ENCODE measurements at places on chromosomes 6 and 20.

GRCh38 chr20:62066339-62066982 lies 780 bp upstream of the TAF4 start:
- peak; percentile 77 for DNase-seq

DNA sequence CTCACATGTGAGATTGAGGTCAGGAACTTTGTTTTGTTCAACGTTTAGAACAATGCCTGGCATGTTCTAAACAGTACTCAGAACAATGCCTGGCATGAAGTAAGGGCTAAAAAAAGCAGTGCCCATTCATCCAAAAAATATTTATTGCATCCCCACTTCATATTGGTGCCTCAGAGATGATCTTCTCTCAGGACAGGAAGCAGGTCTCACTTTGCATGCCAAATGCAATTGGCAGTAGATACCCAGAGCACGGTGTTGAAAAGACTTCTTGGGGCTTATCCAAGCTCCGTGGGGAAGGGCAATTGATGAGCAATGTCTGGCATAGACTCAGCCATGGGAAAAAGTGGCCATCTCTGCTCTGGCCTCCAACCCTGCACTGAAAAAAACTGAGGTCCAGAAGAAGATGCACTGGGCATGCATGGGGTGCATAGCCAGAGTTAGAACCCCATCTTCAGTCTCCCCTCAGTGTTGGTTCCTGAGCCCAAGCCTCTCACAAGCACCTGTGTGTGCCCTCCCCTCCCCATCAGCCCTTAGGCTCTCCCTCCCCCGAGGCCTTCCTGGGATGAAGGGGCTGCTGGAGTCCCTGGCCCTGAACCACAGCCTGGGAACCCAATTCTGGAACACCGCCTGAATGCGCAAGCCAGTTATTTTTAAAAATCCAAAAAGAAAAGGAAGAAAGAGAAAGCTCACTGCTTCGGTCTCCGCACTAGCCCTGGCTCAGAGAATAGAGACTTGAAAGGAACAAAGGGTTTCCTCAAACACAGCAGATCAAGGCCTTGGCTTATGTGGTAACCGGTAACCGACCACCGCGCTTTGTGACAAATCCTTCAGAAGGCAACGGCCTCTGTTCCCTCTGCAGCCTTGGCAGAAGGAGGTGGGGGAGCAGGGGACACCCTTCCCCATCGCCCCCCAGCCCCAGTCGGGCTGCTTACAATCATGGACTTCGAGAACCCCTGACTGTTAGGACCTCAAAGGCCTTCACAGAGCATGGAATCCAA lies 78.5 kb upstream of the SIRPA start:
- peak; percentile 37 for DNase-seq

DNA sequence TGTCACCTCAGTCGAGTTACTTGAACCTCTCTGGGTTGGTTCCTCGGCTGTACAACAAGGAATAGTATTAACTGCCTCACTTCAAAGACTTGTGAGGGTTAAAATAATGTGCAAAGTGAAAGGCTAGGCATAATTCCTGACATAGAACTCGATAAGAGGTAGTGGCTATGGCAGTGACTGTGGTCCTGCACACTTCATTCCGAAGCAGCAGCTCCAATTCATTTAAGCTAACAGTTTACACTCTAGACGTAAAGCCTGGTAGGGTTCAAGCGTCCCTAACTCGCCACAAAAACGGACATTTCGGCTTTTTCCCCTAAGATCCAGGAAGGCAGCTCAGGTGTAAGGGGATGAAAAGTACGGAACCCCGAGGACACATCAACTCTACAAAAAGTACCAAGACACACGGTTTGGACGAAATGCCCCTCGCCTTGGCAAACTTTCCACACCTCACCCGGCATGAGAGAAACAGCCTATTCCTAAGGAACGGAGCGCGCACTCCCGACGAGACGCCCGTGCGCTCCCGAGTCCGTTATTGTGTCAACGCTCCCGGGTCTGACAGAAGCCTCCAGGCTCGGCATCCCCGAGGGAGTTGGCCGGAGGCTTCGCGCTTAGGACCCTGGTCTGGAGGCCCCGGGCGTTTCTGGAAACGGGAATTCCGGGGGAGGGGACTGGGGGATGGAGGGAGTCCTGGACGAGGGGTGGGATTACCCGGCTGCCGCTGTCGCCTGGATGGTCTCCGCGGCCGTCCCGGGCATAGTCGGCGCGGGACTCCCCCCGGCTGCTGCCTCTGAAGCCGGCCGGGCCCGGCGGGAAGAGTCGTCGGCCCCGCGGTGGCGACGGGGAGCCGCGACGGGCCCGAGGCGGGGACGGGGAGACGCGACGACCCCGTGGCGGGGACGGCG lies 937 bp downstream of the ZNF318 start:
- peak; percentile 70 for DNase-seq

- DNase-seq, result no peak
Observed at GRCh38 chr20:2610941-2611720, 41.3 kb upstream of the NOP56 start.

DNA sequence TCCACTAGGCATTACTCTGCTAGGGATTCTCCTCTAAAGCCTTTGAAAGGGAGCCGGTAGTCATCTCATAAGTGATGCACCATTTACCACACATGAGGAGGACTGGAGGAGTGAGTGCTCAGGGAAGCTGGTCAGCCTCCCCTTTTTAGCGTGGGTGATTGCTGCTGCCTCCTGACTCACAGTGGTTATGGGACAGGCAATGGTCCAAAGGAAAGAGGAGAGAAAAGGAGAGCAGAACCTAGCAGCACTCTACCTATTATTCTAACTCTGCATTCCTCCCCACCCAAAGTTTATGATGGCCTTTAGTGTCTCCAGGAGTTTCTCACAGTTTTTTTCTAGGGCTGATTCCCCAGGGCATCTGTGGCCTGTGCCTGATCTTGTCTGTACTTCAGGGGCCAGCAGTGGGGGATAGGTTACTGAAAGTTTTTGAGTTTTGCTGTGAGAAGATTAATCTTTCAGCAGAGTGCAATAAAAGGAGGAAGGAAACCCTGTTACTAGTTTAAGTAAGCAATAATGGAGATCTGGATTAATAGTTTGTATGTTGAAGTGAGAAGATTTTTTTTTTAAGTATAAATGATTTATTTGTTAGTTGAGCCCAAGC lies 36.4 kb upstream of the GCLC start:
- no peak for DNase-seq

GRCh38 chr6:159943101-159943632 lies 25.7 kb upstream of the IGF2R start:
- DNase-seq, result no peak

DNA sequence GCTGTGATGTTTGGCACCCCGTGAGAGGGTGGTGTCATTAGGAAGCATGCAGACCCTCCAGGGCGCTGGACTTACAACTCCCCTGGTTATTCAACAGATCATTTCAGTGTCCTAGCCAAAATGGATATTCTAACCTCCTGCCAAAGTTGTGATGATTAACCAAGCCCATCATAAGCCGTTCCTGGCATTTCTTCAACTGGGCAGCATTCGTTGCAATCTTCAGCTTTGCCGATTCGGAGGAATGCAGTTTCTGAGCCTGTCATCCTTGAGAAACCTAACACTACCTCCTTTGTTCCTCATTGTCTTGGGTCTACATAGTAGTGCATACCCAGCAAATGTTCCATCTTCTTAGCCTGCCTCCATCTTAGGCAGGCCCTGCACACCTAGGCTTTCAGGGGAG lies 79.2 kb upstream of the MAP3K4 start:
- no peak for DNase-seq

DNA sequence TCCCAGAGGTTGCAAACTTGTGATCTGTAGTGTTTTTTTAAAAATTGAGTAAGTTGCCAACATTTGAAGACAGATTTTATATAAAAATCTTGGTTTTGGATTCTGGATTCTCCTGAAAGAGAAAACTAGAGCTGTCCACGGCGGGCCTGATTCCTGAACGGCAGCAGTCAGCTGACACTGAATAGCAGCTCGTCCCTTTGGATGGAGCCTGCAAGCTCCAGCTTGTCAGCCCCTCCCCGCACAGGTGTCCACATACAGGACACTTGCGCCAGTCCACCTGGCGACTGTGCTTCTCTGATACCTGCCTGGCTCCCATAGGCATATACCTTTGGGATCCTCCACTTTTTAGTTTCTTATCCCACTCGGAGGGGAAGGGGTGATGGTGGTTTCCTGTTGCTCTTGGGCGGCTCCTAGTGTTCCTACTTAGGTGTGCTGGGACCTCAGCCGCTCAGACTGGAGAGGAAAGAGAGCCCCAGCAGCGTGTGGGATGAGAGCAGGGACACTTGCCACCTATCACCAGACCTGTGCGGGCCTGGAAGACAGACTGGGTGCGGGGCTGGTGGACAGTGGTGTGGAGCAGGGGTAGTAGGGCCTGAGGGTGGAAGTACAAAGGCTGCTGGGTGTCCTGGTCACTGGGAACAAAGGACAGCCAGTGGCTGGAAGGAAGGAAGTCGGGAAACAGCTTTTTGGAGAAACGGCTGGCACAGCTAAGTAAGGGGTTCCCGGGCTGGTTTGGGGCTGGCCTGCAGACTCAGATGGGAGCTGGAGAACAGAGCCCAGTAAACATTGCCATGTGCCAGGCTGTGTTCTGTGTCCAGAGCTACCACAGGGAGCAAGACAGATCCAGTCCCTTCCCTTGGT lies 18.3 kb downstream of the GHRH start:
- DNase-seq, result no peak

DNA sequence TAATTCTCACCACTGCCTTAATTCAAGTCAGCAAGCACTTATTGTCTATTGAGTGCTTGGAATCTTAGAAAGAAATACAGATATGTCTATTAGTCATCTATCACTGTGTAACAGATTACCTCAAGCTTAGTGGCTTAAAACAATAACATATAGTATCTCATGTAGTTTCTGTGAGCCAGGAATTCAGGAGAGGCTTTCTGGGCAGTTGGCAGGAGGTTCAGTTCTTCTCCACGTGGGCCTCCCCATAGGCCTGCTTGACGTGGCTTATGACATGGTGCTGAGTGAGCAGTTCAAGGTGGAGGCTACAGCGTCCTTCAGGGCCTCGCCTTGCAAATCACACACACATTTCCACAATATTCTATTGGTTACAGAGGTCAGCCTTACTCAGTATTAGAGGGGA lies 69.7 kb downstream of the DTD1 start:
- DNase-seq, result no peak

All from left forelimb (tissue), 1 donor.